Activated CD4-positive, alpha-beta T cell treated with anti-CD3 and anti-CD28 coated beads, Interleukin-2, amount 10 ng/mL, durations not matched to agents 24 days and 14 days (primary cell): ENCODE measurements at places on chromosomes 3 and 15. TPM values are rescaled to one million over a fixed set of nuclear protein-coding genes. Genes with fewer than 3 reads are reported as not detected.

- H3K4me1 ChIP-seq = no peaks in the 10 kb centered on the region
- no peak overlapping the region for H3K4me3 ChIP-seq
- no peak for DNase-seq
- no peaks in the 10 kb centered on the region for H3K36me3 ChIP-seq
- peaks cover 11% of the 10 kb centered on the region for H3K27me3 ChIP-seq
Measured at GRCh38 chr15:74215958-74216357, 13.4 kb upstream of the STRA6 start.

DNA sequence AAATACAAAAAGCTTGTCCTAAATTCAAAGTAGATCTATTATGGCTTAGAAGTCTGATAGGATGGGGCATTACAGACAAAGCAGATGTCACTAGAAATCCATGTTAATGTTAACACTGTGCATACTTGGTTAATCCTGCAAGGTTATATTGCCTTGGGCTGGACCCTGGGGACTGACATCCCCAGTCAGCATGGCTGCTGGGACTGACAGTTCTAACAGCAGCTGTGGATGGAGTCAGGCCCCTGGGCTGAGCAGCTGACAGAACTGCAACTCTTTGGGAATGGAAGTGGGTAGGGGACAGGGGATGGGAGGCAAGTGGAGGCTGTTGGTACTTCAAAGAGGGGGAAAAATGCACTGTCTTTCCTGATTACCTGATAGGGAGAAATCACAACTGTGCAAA, 7.5 kb downstream of the P2RY1 start:
- no peaks in the 10 kb centered on the region for H3K4me1 ChIP-seq
- no peak overlapping the region for H3K4me3 ChIP-seq
- no peak for DNase-seq
- H3K27me3 ChIP-seq = peaks cover 23% of the 10 kb centered on the region
- H3K27ac ChIP-seq = no peak overlapping the region

DNA sequence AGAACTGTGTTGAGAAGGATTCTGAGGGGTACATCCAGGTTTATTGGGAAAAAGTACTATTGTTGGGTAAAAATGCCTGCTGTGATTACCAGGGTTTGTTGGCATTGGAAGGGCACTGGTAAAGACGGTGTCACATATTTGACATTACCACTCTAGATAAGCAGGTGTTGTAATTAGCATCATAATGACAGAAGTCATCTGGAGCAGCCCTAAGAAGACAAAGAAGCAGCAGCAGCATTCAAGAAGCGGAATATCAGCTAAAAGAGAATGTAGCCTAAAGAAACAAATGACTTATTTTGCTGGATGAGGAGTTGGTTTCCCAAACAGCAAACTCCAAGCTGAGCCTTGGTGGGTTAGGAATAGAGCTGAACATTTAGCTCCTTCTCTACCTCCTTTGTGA, 30.5 kb upstream of the ZFAND6 start:
- H3K4me3 ChIP-seq = no peak overlapping the region
- DNase-seq = no peak
- no peaks in the 10 kb centered on the region for H3K27me3 ChIP-seq
- H3K27ac ChIP-seq = no peak overlapping the region
- no peaks in the 10 kb centered on the region for H3K36me3 ChIP-seq

DNA sequence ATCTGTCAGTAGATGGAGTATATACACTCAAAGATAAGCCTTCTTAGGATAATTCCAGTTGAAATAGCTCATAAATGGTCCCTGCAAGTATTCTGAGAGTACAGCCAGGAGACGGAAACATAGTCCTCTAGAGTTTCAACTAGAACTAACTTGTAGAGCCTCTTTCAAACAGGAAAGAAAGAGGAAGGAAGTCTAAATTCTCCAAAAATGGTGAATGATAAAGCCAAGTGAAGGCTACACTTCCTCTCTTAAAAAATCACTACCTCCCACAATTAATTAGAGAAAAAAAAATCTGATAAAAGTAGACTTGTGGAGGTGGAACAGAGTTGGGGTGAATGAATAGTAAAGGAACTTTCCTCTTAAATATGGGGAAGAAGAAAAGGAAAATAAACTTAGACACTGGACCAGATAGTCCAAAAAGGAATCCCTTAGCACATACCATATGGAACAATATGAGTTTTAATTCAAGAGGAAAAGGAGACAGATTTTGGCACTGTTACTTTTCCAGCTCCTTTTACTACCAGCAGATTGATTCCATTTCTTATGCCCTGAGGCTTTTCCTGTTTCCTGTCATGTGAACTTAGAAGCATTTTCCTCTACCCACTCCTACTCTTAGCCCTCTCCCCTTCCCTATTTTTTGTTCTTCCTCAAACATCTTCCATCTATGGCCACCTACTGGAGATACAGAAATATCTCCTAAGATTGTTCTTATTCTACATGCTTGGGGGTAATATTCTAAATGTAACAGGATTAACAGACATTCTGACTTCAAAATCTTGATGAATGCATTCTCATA, 207.6 kb downstream of the CHST2 start:
- no peaks in the 10 kb centered on the region for H3K36me3 ChIP-seq
- H3K27ac ChIP-seq = no peak overlapping the region
- H3K4me1 ChIP-seq = no peaks in the 10 kb centered on the region
- no peaks in the 10 kb centered on the region for H3K27me3 ChIP-seq
- H3K4me3 ChIP-seq = no peak overlapping the region

- no peak overlapping the region for H3K27ac ChIP-seq
- H3K4me3 ChIP-seq = no peak overlapping the region
- H3K27me3 ChIP-seq = no peaks in the 10 kb centered on the region
- peaks cover 21% of the 10 kb centered on the region for H3K4me1 ChIP-seq
- peaks cover 8% of the 10 kb centered on the region for H3K36me3 ChIP-seq
Measured at GRCh38 chr3:30231277-30232141, 374.9 kb upstream of the TGFBR2 start.

DNA sequence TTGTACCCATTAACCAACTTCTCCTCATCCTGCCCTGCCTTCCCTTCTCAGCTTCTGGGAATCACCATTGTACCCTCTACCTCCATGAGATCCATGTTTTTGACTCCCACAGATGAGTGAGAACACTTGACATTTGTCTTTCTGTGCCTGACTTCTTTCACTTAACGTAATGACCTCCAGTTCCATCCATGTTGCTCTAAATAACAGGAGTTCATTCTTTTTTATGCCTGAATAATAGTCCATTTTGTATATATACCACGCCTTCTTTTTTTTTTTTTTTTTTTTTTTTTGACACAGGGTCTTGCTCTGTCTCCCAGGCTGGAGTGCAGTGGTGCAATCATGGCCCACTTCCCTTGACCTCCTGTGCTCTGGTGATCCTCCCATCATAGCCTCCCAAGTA, 6.7 kb downstream of the SNX1 start:
- no peaks in the 10 kb centered on the region for H3K27me3 ChIP-seq
- H3K4me1 ChIP-seq = peaks cover 19% of the 10 kb centered on the region
- H3K27ac ChIP-seq = no peak overlapping the region

- no peak overlapping the region for H3K27ac ChIP-seq
- peaks cover 60% of the 10 kb centered on the region for H3K36me3 ChIP-seq
- peaks cover 15% of the 10 kb centered on the region for H3K4me1 ChIP-seq
- no peaks in the 10 kb centered on the region for H3K27me3 ChIP-seq
- H3K4me3 ChIP-seq = no peak overlapping the region
Measured at GRCh38 chr3:45711931-45712330, 22.7 kb downstream of the SACM1L start.

- DNase-seq = no peak
- H3K27ac ChIP-seq = no peak overlapping the region
- no peaks in the 10 kb centered on the region for H3K36me3 ChIP-seq
- H3K4me1 ChIP-seq = no peaks in the 10 kb centered on the region
Measured at GRCh38 chr3:115903843-115904242, 280.5 kb downstream of the GAP43 start.

GRCh38 chr3:187012609-187013051, 82.3 kb downstream of the ST6GAL1 start:
- peaks cover 42% of the 10 kb centered on the region for H3K4me1 ChIP-seq
- peak overlapping the region; percentile 41 for H3K4me3 ChIP-seq
- peak overlapping the region; percentile 89 for H3K27ac ChIP-seq
- no peaks in the 10 kb centered on the region for H3K27me3 ChIP-seq
- H3K36me3 ChIP-seq = peaks cover 44% of the 10 kb centered on the region
- DNase-seq = peak; percentile 87

- H3K36me3 ChIP-seq = no peaks in the 10 kb centered on the region
- no peak overlapping the region for H3K27ac ChIP-seq
- no peak for DNase-seq
- peaks cover 10% of the 10 kb centered on the region for H3K27me3 ChIP-seq
- H3K4me1 ChIP-seq = peaks cover 35% of the 10 kb centered on the region
- no peak overlapping the region for H3K4me3 ChIP-seq
Measured at GRCh38 chr15:60118146-60118545, 114.0 kb downstream of the FOXB1 start.

DNA sequence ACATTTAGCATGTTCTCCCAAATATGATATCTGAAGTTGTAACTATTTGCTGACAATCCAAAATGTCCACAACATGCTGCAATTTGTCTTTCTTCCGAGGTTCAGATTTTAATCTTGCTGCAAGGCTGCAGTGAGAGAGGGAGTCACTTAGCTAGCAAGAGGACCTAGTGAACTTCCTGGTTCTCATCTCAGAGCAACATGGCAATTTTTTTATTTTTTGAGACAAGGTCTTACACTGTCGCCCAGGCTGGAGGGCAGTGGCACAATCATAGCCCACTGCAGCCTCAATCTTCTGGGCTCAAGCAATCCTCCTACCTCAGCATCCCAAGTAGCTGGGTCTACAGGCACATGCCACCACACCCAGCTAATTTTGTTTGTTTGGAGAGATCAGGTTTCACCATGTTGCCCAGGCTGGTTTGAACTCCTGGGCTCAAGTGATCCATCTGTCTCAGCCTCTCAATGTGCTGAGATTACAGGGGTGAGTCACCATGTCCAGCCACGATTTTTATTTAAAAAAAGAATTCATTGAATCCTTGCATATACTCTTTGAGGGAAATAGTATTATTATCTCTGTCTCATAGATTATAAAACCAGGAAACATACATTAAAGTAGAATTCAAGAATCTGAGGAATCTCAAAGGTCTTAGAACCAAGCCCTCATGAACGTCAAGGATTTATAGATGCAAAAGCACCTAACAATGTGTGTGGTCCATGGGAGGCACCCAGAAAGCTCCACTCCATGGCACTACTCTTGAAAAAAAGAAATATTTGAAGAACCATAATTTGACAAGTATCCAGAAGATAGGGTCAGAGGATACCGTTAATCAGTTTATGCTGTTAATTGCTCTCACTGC, 9.1 kb downstream of the HDC start:
- peaks cover 60% of the 10 kb centered on the region for H3K4me1 ChIP-seq
- H3K4me3 ChIP-seq = no peak overlapping the region
- H3K27me3 ChIP-seq = no peaks in the 10 kb centered on the region

- no peaks in the 10 kb centered on the region for H3K36me3 ChIP-seq
- H3K4me3 ChIP-seq = no peak overlapping the region
- no peak overlapping the region for H3K27ac ChIP-seq
- no peak for DNase-seq
- H3K4me1 ChIP-seq = peaks cover 16% of the 10 kb centered on the region
Measured at GRCh38 chr3:184788751-184789150, 23.2 kb upstream of the VPS8 start.

- H3K27me3 ChIP-seq = peaks cover 4% of the 10 kb centered on the region
- H3K4me3 ChIP-seq = no peak overlapping the region
- peaks cover 24% of the 10 kb centered on the region for H3K36me3 ChIP-seq
- DNase-seq = no peak
Measured at GRCh38 chr3:38141952-38142273, 3.5 kb downstream of the MYD88 start.

- no peak overlapping the region for H3K4me3 ChIP-seq
- no peak for DNase-seq
- H3K4me1 ChIP-seq = no peaks in the 10 kb centered on the region
- H3K27me3 ChIP-seq = peaks cover 27% of the 10 kb centered on the region
- H3K36me3 ChIP-seq = no peaks in the 10 kb centered on the region
Measured at GRCh38 chr3:185997130-185997529, 59.3 kb upstream of the TRA2B start.

DNA sequence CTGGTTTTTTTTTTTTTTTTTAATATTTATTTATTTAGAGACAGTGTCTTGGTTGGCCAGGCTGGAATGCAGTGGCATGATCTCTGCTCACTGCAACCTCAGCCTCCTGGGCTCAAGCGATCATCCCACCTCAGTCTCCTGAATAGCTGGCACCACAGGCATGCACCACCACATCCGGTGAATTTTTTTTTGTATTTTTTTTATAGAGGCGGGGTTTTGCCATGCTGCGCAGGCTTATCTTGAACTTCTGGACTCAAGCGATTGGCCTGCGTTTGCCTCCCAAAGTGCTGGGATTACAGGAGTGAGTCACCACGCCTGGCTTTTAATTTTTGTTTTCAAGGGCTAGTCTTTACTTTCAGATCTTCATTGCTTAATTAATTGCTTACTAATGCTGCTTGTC, 13.1 kb downstream of the PCCB start:
- no peak overlapping the region for H3K27ac ChIP-seq
- peaks cover 2% of the 10 kb centered on the region for H3K4me1 ChIP-seq
- H3K27me3 ChIP-seq = no peaks in the 10 kb centered on the region
- no peak for DNase-seq
- peaks cover 36% of the 10 kb centered on the region for H3K36me3 ChIP-seq

DNA sequence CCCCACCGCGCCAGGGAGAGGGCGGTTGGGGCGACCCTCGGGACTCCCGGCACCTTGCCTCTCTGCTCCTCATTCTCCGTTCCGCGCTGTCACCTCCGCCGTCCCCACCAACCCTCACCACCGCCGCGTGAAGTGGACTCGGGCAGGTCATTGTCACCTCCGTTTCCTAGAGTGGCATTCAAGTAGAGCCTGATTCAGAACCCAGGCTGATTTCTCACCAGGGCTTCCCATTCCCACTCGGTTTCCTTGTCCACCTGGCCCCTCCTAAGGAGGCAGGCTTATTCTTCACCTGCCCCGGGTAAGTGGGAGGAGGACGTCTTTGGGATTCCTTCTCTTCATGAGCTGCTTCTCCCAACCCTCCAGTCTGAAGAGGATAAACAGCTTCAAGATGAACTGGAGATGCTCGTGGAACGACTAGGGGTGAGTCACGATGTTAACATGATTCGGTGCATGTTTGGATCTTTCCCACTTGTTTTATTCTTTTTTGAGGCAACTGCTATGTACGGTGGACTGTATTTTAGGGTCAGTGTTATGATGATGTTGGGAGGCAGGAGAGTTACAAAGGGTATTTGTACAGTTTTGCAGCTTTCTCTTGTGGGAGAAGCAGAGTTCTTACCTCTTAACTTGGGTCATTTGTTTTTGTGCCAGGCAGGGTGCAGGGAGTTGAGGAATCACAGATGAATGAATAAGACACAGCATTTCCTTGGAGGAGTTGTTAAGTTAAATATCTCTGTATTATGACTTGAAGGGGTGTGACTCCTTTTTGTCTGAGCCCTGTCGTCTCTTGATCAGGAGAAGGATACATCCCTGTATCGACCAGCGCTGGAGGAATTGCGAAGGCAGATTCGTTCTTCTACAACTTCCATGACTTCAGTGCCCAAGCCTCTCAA, 692 bp downstream of the PSMD2 start:
- DNase-seq = no peak
- peak overlapping the region; percentile 99 for H3K4me3 ChIP-seq
- H3K27me3 ChIP-seq = peaks cover 3% of the 10 kb centered on the region

GRCh38 chr3:187848401-187848800, 103.1 kb upstream of the BCL6 start:
- H3K36me3 ChIP-seq = peaks cover 9% of the 10 kb centered on the region
- peaks cover 7% of the 10 kb centered on the region for H3K4me1 ChIP-seq
- no peak overlapping the region for H3K27ac ChIP-seq

TMEM108 gene
- not detected in 2 replicates for total RNA-seq

CNTN4 gene
- not detected in 2 replicates for total RNA-seq

PTX3 gene
- not detected in 2 replicates for total RNA-seq

CPB1 gene
- not detected in 2 replicates for total RNA-seq

GREM1 gene
- total RNA-seq = not detected in 2 replicates

SLC12A1 gene
- total RNA-seq = not detected in 2 replicates

ACTRT3 gene
- total RNA-seq = 0.85 and 1.1 TPM in 2 replicates

ZNF385D gene
- not detected in 2 replicates for total RNA-seq

P2RY12 gene
- total RNA-seq = not detected in 2 replicates

XYLB gene
- 11.1 and 11.6 TPM in 2 replicates for total RNA-seq

GPR62 gene
- total RNA-seq = not detected in 2 replicates

MAP1A gene
- total RNA-seq = 2.0 and 2.1 TPM in 2 replicates
